ENCODE measurements at places on chromosomes 5 and 9. TPM values are rescaled to one million over a fixed set of nuclear protein-coding genes. Genes with fewer than 3 reads are reported as not detected.

The LHX3 gene
- not detected for polyA plus RNA-seq

- DNase-seq, result no peak
These were observed 130.9 kb downstream of the ERCC6L2 start for GRCh38 chr9:96006296-96006879.

DNA sequence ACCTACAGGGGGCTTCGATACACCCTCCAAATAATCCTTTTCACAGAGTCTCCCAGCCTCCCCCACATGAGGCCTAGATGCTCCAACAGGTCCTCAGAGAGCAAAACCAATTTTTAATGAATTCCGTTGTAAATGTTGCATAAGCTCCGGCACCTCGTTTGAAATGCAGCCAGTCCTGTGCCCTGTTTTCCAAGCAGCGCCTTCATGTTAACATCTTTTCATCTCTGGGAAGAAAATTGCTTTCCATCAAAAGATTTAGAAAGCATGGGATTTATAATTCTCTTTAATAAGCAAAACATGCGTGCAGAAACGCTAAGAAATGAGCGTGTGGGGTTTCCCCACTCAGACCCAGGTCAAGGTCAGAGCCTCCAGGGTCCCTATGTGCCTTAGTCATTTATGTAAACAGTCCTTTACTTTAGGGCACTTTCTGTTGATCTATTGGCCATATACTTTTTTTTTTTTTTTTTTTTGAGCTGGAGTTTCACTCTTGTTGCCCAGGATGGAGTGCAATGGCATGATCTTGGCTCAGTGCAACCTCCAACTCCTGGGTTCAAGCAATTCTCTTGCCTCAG is 177.5 kb upstream of the S1PR3 start:
- DNase-seq, result no peak

The ARID3C gene
- not detected for polyA plus RNA-seq

DNA sequence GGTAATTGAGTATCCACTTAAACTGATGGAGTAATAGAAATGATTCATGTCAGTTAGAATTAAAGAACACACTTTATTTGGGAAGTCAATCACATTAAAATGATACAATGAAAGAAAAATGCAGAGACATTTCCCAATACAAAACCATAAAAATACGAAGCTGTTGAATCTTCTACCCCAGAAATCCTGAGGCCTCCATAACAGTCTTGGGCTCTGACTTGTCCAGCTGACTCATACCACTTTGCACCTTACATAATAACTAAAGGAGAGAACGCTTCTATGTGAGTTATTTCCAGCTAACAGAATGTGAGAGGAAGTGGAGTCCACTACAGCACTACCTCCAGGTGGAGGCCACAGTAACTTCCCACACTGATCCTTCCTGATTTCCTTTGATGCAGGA is 305.0 kb downstream of the MRPS30 start:
- DNase-seq, result no peak

- peak; percentile 76 for DNase-seq
These were observed 34.9 kb downstream of the WNK2 start for GRCh38 chr9:93218671-93219420.

DNA sequence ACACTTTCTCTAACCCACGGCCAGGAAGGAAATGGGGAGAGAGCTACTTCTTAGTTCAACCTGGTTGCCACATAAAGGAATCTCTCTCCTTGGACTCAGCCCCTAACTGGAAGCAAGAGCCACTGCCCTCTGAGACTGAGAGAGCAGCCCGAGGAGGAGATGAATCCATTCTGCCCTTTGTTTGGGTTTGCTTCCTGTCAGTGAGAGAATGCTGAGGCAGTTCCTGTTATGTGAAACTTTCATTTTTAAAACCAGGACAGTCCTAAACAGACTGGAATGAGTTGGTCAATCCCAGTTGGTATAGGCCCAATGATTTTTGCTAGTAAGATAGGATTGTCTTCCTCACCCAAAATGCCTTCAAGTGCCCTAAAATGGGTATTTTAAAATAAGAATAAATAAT is 205.1 kb downstream of the NTRK2 start:
- no peak for DNase-seq

DNA sequence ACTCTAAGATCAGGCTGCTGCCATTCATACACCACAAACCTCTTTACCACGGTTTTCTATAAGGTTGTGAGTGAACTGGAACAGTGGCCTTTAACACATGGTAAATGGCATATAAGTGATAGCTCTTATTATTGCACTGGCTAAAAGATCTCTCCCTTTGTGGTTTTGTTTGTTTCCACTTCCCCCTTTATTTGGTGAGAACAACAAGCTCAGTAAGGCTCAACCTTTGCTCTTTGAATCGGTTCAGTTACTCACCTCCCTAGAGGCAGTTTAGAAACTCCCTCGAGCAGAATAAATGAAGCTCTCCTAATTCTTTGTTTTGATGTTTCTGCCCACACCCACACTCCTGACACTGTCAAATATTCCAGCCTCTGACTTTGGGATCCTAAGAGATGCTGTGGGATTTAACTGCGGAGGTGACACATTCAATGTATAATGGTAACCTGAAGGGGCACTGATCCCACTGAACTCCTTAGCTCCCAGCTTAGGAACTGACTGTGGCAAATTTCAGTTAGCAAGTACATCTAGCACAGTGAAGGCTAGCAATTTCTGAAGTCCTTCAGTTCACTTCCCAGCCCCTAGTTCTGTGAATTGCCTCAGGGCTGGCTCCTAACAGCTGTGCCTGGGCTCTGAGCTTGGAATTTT is 22.5 kb upstream of the RAD23B start:
- no peak for DNase-seq

- no peak for DNase-seq
These were observed 109.7 kb downstream of the F2RL2 start for GRCh38 chr5:76513476-76513875.

DNA sequence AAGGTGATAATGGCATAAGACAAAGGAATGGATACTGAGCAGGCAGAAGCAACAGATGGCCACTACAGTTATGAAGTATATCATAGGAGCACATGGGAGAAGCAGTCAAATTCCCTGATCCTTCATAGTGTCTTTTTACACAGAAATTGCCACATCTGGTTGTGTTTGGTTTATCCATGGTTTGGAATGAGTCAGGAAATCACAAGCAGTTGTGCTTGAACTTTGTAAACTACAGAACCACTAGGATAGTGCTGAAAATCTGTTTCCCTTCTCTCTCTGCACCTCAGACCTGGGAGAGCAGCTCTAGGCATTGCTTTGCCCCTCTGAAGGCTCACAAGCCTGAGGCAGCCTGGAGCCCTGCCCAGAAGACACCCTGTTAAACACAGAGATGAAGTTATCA is 134.0 kb downstream of the DMRT2 start:
- DNase-seq, result no peak

The SPIN1 gene
- 21.0 TPM for polyA plus RNA-seq

GRCh38 chr5:119274767-119275130 is 81.1 kb upstream of the TNFAIP8 start:
- DNase-seq, result no peak

DNA sequence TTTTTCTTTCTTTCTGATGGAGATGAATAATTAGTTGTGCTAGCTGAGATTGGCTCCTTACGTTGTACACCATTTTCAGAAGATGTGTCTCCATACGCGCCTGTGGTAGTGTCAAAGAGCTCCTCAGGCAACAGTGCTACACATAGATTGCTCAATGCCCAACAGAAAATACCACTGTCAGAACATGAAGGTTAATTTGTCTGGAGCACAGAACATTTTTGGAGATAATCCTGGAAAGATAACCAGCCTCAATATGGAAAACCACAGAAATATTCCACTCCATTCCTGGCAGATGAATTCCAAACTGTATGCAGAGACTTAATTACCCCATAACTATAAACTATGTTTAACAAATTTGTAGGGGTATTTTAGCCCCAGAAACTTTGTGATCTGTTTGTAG is 233.6 kb downstream of the MARCHF11 start:
- DNase-seq, result no peak

The AQP7 gene
- polyA plus RNA-seq, result 2.6 TPM

DNA sequence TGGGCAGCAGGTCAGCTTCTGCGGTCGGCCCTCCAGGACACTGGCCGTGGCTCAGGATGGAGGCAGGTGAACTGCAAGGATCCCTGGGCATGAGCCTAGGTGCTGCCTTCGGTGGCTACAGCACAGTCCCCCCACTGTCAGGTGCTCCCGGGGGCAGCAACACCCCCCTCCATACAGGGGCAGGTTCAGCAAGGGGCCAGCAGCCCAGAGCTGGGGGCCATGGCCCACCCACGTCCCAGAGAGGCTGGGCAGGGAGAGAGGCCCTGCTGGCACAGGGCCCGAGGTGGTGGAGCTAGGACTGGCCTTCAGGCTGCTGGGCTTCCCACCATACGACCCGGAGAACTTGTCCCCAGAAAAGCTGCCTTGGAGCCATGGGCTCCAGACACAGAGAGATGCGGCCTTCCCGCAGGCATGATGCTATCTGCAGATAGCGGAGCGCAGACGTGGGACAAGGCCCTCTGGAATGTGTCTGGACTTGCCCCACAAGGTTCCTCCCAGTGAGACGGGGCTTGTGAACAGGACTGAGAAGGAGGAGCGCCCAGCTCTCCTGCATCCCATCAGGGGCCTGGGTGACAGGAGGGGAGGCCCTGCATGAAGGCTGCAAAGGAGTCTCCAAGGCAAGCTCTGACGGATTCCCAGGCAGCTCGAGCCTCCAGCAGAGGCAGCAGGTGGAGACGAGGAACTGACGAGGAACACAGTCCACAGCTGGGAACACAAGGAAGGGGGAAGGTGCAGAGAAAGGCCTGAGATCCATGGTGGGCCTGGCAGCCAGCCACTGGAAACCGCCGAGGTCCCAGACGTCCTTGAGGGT is 111.1 kb downstream of the VAV2 start:
- DNase-seq, result no peak

The LOX gene
- 0.96 TPM for polyA plus RNA-seq

The PCDHGA7 gene
- 0.29 TPM for polyA plus RNA-seq
